ENCODE measurements at places on chromosomes 5 and 9.
A peak's percentile ranks its signal among the peaks of the same experiment; 100 is the strongest.

GRCh38 chr5:15388866-15389265 lies 111.1 kb upstream of the FBXL7 start:
- DNase-seq: no peak

DNA sequence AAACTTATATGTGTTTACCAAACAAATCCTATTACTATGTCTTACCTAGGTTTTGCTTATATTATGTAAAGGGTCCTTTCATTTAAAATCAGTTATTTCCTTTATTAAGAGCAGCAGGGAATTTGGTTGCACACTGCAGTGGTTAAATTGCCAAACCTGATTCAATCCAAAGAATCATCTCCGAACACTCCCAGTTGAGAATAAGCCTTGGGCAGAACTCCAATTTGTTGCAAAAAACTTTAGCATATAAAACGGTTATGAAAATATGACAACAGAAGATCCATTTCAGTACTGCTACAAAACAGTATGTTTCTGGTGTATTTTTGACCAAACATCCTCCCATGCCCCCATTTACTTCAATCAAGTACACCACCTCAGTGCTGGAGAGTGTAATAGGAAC lies 587.0 kb upstream of the GRAMD2B start:
- DNase-seq: no peak

- DNase-seq: no peak
Observed at GRCh38 chr9:134854541-134854981, 26.0 kb upstream of the FCN2 start.

DNA sequence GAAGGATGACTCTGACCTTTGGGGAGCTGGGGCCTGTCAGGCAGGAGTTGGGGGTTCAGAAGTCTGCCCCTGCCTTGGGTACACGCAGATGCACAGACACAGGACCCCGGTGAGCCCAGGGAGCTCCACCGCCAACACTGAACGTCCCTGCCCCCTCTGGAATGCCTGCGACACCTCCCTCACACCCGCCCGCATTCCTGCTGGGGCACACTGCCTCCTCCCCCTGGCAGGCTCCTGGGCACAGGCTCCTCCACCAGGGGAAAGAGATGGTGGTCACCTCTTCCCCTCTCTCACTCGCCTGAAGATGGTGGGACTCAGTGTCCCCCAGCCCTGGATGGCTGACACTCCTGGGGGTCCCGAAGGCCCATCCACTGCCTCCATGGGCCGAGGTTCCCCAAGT lies 12.0 kb downstream of the CRB2 start:
- DNase-seq: no peak

DNA sequence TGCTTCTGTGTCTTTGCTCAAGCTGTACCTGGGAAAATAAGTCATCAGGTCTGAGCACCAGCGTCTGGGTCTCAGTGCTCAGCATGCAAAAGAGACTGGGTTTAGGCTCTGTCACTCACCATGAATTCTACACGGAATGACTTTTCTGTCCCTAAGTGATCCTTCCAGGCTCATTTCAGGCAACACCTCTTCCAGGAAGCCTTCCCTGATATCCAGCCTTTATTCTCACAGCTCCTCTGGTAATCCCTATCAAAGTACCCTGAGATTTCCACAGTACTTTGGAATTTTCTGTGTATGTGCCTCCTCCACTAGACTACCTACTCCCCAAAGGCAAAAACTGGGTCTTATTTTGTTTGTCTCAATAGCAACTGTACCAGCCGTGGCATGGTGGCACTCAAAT lies 92.7 kb upstream of the BOD1 start:
- DNase-seq: no peak

DNA sequence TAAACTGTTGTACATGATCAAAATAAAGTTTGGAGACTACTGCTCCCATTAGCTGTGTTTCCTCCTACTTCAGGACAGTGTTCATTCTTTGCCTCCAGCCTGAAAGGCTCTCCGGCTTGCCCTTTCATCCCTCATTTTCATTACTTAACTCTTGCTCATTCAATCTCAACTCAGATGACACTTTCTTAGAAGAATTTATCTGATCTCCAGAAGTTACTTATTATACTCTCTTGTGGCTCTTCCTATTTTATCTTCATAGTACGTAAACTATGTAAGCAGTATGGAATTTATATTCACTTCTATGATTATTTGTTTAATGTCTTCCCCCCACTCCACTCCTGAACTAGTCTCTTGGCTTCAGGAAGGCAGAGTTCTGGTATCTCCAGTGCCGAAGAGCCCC lies 1737.9 kb upstream of the C9orf72 start:
- DNase-seq: no peak

DNA sequence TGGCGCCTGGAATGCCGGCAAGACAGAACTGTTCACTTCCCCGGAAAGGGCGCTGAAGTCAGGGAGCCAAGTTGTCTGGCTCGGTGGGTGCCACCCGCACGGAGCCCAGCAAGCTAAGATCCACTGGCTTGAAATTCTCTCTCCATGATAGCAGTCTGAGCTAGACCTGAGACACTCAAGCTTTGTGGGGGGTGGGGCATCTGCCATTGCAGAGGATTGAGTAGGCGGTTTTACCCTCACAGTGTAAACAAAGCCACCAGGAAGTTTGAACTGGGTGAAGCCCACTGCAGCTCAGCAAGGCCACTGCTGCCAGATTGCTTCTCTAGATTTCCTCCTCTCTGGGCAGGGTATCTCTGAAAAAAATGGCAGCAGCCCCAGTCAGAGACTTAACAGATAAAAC lies 277.4 kb downstream of the SLCO4C1 start:
- DNase-seq: no peak

DNA sequence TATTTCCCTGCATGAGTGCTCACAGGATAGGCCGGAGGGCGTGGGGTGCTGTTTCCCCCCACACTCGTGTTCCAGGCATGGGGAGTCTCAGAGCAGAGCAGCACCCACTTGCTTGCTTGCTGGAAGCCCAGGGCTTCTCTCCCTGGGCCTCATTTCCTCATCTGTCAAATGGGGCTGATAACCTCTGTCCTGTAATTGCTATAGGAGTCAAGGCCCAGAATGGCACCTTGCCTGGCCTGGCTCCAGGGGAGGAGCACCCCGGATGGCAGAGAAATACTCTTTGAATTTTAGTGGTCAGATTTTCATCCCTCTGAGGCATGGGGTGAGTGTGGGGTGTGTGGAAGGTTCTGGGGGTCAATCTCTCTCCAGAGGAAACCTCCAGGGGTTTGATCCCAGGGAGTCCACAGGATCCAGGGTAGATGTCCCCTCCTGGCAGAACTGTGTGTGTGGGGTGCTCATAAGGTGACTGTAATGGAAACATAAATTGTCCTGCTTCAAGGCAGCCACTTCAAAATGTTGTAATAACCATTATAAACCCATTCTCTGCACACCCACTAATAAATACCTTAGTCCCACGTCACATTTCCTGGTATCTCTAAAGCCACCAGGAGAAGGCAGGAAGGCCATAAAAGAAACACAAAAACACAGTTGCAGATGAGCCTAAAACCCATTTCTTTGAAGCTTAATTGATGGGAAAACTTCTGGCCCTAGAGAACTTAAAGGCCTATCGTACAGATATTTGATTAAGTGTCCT lies 272.2 kb downstream of the FSTL4 start:
- peak; percentile 50 for DNase-seq

- DNase-seq: no peak
Observed at GRCh38 chr9:96232539-96233241, 69.3 kb downstream of the HSD17B3 start.

DNA sequence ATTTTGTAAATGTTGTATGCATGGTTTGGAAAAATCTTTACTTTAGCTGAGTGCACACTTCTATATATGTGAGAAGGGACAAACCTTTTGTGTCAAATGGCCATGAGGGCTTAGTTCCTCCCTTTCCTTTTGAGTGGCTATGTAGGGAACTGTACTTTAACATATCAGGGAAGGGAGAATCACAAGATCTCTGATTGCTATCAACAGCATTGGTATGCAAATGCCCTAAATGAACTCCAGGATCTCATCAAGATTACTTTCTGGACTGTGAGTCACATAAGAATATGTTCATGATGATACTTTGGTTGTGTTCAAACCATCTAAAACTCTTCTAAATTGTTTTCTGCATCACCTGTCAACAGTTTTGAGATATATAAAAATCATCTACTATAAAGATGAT lies 31.2 kb upstream of the MROH2B start:
- DNase-seq: no peak

GRCh38 chr5:90174236-90174635 lies 235.3 kb downstream of the CETN3 start:
- no peak for DNase-seq

- DNase-seq: no peak
Observed at GRCh38 chr5:135047347-135047695, 13.3 kb upstream of the PITX1 start.

DNA sequence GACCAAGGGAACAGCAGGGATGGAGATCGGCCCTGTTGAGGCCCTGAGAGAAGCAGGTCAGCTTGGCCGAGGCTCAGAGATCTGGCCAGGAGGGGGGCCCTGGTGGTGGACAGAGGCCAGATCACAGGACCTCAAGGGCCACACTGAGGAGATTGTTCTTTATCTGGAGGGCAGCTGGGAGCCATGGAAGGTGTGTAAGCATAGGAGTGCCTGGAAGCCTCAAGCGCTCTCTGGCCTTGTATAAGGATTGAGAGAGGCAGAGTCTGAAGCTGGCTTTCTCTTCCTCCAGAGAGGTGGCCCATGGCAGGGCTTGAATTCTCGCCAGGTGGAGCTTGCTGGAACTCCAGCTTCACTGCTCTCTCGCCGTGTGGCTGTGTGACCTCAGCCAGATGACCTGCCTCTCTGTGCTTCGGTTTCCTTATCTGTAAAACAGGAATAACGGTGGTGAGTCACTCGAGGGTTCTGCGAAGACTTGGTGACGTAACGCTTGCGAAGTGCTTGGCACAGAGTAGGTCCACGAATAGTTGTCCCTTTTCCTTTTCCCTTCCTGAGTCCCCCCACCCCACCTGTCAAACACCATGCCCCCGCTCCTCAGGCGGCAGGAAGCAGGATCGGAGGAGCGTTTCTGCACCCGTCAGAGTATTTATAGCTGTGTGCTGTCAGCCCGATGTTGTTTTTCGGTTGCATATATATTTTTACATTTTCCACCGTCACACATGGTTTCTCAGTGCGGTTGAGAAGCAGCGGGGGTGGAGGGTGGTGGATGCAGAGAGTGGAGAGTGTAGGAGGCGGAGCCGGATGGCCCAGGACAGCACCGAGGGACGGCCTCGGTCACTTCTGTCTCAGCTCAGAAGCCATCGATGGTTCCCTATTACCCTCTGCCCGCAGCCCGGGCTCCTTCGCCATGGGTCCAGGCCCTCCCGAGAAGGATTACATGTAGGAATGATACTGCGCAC lies 17.0 kb upstream of the CRB2 start:
- DNase-seq: no peak

- no peak for DNase-seq
Observed at GRCh38 chr9:115978091-115978490, 175.5 kb upstream of the PAPPA start.

- DNase-seq: no peak
Observed at GRCh38 chr9:99873943-99874584, 32.4 kb upstream of the STX17 start.

DNA sequence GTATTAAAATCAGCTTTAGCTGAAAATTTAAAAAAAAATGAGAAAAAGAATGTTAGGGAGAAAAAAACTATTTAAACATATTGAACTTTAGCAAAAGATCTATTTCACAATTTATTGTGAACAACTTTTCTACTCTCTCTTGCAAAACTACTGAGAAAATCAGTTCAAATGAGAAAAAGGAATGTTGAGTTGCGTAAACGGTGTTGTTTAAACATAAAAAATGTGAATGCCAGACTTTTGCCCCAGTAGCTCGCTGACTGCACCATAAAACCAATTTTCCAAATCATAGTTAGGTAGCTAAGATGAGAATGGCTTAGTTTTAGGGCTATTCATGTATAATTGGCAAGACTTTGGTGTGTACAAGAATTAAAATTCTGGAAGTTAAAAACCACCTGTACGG lies 13.4 kb upstream of the RAD23B start:
- DNase-seq: no peak

DNA sequence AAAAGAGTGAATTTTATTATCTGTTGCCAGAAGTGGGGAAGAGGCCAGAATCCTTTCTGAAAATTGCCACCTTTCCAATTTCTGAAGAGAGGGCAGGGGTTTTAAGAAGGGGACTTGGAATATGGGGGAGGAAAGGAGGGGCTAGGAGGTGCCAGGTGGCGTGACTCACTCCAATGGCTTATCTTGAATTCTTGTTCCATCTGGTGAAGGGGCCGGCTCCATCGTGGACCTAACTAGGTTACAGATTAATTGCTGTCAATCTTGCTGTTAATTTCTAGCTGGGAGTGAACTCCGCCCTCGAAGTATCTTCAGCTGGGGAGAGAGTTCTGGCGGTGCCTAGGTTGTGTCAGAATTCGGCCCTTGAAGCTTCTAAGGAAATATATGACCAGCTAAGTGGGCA lies 138.7 kb downstream of the YTHDC2 start:
- DNase-seq: no peak

GRCh38 chr5:620152-620551 lies 8.0 kb downstream of the CEP72 start:
- peak; percentile 38 for DNase-seq

DNA sequence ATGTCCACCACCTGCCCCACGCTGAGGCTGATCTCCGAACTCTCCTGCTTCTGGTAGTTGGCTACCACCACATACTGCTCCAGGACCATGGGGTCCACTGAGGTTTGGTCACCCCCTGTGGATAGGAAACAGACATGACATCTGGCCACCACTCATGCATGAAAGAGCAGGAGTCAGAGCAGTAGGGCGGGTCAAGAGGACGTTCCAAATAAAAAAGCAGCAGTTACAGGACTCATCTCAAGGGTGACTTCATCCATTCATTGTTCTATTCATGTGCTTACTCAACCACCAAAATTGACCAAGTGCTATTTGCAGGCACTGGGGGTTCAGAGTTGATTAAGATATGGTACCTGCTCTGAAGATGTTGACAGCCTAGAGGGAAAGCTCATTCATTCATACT lies 79.2 kb upstream of the UBTD2 start:
- DNase-seq: no peak

GRCh38 chr5:122221857-122222256 lies 90.2 kb upstream of the SNCAIP start:
- DNase-seq: no peak

DNA sequence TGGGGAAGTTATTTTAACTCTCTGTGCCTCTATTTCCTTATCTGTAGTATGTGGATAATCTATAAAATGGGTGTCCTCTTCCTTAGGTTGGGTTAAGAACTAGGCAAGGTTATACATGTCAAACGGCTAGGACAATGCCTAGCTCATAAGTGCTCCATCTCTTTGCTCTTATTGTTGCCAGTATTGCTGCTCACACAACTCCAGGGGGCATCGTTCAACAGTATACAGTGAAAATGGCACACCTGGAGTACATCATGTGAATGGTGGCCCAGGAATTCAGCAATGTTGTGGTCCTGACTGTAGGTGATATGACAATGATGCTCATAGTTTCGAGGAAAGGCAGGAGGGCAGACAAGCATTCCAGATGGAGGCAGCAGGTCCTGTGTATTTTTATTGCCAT lies 30.1 kb downstream of the SLIT3 start:
- DNase-seq: no peak

All from cardiac septum (tissue), 1 donor.